ENCODE measurements at places on chromosomes 11 and 22. TPM values are rescaled to one million over a fixed set of nuclear protein-coding genes. Genes with fewer than 3 reads are reported as not detected.

GRCh38 chr22:23177197-23177596 lies 3.1 kb upstream of the BCR start:
- DNase-seq = no peak

DNA sequence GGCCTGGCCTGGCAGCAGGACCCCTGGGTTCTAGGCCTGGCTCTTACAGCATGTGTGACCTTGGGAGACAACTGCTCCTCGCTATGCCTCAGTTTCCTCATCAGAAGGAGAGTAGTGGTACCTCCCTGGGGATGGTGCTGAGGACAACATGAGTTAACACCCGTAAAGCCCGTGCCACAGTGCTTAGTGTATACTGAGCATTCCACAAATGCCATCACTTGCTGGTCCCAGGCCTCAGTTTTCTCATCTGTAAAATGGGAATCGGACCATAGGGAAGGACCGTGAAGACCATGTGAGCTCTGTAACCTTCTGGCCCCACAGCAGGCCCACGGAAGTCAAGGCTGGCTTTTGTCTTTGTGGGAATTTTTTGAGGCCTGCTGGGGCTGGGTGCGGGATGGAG lies 52.4 kb downstream of the DHCR7 start:
- DNase-seq = no peak

The ADM2 gene
- total RNA-seq = 0.20 TPM

GRCh38 chr11:9701799-9702198 lies 37.9 kb downstream of the SWAP70 start:
- no peak for DNase-seq
